T-cell (primary cell): ENCODE measurements at places on chromosomes 1 and 21.

DNA sequence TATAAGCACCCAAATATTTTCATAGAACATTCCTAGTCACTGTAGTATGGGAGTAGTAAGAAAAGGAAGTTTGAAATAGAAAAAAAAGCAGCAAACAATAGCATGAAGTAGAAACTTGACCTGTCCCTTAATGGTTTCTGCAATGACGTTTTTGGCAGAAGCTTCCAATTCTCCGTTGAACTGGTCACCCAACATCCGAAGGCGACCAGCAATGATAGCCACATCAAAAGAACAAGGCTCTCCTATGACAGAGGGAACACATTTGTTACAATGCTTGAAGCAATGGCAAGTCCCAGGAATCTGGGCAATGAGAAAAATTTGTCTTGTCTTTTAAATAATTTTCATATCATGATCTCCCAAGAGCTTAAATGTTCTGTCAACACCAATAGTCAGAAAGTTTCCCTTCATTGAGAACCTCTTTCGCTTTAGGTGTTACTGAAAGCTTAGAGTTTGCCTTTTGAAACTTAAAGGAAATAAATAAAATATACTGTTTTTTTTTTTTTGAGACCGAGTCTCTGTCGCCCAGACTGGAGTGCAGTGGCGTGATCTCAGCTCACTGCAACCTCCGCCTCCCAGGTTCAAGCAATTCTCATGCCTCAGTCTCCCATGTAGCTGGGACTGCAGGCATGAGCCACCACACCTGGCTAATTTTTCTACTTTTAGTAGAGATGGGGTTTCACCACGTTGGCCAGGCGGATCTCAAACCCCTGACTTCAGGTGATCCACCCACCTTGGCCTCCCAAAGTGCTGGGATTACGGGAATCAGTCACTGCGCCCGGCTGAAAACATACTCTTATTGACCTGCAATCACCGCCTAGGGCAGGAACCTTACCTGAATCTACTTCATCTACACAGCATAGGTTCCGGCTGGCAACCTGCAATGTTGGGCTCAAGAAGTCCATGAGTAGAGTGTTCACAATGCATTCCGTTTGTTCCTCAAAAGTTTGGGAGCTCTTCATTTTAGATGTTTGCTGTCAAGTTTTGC is 672 bp downstream of the BCL2L15 start:
- no peak for DNase-seq

GRCh38 chr1:205258719-205259118 is 31.0 kb downstream of the TMCC2 start:
- no peak for DNase-seq

- no peak for DNase-seq
These were observed 4.7 kb upstream of the ECE1 start for GRCh38 chr1:21295002-21295401.

DNA sequence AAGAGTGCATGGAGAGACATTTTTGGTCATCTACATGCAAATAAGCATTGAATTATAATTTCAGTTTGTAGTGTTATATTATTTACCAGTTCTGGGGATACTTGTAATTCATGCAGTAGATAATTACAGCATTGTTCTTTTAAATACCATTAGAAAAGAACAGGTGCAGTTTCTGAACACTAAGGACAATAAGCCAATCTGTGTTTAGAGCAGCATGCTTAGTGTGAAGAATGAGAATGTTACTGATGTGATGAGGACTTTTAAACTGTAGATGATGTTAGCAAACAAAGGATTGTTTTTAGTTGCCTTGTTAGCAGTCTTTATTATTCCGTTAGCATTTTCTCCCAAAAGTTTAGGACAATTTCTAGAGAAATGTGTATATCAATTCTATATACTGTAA is 348.3 kb downstream of the BRINP3 start:
- DNase-seq, result no peak

DNA sequence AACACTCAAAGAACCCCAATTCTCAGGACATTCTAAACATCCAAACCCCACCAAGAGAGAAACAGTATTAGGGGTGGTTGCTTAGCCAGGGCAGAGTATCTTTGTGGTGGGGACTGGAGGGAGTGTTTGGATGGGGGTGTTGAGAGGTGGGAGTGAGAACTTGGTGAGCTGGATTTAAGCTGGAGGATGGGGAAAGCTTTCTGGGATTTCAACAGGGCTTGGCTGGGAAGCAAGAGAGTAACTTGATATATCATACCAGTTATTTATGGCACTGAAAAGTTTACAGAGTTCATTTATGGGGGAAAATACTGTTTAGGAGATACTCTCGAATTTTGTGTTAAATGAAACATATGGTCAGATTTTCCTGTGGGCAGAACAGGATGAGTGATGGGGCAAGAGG is 6.8 kb upstream of the CNIH3 start:
- DNase-seq, result no peak

GRCh38 chr1:47340227-47340626 is 6.6 kb downstream of the CMPK1 start:
- DNase-seq, result no peak

- DNase-seq, result no peak
These were observed 92.0 kb downstream of the VWA5B1 start for GRCh38 chr1:20382711-20383110.

DNA sequence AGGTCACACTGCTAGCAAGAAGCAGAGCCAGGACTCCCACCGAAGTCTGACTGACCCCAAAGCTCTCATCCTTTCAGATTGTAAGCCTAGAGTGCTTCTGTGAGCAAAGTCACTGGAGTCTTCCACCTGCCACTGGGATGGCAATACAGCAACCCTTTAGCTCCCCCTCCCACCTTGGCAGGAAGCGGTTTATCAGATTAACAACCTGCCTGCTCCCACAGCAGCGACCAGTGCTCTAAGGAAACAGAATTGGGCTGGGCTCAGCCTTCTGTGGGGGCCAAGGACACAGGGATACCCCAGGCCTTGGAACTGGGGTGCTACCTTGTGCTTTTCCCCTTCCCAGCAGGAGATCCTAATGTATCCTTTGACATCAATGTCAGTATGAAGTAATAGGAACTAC is 76.0 kb downstream of the GFI1 start:
- DNase-seq, result peak; percentile 55

- DNase-seq, result no peak
These were observed 221.8 kb downstream of the NTNG1 start for GRCh38 chr1:107362468-107363140.

DNA sequence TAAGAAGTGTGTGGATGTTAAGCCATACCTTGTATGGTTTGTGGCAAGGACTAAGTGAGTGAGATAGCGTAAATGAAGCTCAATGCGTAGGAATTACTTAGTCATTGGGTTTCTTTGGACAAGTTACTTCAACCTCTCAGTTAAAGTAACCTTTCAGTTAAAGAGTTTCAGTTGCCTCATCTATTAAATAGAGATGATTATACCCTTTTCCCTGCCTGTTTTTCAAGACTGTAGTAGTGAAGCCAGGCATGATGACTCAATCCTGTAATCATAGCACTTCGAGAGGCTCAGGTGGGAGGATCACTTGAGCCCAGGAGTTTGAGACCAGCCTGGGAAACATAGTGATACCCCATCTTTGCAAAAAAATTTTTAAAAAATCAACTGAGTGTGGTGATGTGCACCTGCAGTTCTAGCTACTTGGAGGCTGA is 6.3 kb downstream of the ZMPSTE24 start:
- DNase-seq, result no peak

DNA sequence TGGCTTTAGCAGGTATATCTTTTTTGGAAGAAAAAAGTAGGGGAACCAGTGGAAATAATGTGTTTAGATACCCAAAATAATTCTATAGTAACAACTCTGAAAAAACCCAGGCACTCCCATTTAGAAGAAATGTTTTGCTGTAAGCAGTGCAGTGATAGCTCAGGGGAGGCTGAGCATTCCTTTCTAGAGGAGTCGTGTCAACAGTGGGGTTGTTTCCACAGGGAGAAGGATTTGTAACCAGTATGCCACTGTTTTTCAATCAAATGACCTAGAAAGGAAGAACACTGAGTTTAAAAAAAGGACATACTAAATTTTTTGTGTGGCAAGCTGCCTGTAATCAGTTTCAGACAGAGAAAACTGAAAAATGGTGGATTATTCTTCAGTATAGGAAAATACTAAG is 2.4 kb downstream of the PGD start:
- DNase-seq, result no peak

GRCh38 chr1:44592208-44593145 is 81.8 kb downstream of the TMEM53 start:
- no peak for DNase-seq

DNA sequence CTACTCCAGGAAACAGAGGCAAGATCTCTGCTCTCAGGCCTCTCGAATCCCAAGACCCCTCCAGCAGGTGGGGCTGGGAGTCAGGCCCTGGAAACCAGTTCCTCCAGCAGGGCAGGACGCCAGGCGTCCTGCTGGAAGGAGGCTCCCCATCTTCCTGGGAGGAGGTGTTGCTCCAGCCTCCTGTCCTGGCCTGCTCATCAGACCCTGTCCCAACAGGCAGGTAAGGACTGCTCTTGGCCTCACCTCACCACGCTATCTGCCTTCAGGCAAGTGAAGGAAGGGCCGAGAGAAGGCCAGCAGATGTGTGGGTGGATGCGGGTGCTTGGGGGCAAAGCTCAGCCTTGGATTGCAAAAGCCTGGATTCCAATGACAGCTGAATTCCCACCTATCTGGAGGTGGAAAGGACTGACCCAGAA is 82.9 kb downstream of the SSBP3 start:
- DNase-seq, result no peak

DNA sequence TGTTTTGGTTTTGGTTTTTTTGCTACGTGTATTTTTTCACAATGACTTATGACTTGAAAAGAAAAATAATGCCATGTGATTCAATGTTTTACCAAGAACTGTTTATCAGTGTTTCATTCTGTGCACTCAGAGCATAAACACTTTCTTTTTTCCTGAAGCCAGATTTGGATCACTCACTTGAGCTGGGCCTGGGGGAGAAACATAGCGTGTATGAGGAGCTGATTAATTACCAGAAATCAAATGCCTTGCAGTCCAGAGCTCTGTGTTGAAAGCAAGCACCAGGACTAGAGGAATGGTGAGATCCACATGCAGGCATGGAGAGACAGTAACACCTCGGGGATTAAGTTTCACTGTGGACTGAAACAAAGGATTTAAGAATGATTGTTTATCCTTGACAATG is 642.1 kb upstream of the ADGRL2 start:
- DNase-seq, result no peak

DNA sequence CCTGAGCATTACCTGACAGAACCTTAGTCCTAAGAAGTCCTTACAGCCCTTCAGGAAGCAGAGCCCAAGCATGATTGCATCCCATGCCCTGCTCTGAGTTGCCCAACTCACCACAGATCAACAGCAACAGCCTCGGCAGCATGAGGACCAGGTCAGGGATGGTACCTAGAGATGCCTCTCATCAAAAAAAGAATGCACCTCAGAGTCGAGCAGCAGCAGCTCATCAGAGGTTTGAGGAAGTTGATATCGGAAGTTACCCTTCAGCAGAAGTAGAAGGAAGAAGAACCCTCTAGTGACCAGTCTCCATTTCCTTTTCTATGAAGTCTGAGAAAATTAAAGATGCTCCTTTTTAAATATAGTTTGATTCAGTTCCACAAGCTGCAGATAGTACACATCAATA is at the start of gene FCRL1:
FCRL1 (minus strand) TSS at position 225 of the 400 bp plus-strand sequence; CDS start at position 142, 83 bp downstream.
- DNase-seq, result no peak

DNA sequence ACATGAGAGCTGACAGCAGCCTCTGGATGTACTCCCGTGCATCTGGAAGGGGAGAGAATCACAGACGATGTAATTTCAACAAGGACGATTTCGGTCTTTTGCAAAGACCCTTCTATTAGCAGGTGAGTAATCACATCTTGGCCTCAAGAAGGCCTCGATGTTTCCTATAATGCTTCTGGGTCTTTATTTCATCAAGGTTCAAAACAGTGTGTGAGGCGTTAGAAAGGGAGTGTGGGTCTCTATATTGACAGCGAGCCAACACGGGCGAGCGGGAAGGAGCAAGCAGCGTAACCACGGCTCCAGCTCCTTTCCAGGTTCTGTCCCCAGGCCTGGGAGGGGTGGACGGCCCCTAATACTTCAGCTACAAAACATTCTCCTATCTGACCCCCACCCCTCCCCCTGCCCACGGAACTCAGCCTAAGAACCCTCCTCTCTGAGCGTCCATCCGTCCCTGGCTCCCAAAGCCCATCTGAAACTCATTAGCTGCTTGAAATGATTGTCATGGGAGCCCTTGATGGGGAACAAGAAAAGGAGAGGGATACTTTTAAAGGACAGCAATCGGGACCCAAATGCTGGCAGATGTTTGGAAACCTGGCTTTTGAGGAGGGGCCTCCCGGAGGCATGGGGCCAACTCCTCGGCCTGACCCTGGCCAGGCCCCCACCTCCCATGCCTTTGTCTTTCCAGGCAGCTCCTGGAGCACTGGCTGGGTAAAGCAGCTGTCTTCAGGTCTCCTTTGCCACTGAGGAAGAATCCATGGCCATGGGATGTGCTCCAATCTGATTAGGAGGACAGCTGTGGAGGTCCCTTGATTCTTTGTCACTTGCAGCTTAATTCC is 250.8 kb downstream of the FOXD2 start:
- DNase-seq, result no peak

GRCh38 chr1:218658269-218658668 is 313.1 kb downstream of the TGFB2 start:
- no peak for DNase-seq

- DNase-seq, result no peak
These were observed 9.7 kb upstream of the KRTAP7-1 start for GRCh38 chr21:30839304-30839703.
